ENCODE measurements at places on chromosomes 3 and 15. TPM values are rescaled to one million over a fixed set of nuclear protein-coding genes. Genes with fewer than 3 reads are reported as not detected.

The KBTBD12 gene
- not detected for polyA plus RNA-seq

The BFSP2 gene
- polyA plus RNA-seq = not detected

The UROC1 gene
- polyA plus RNA-seq = not detected

The PEX5L gene
- polyA plus RNA-seq = 0.03 TPM

The IGDCC3 gene
- 0.11 TPM for polyA plus RNA-seq

The CD86 gene
- polyA plus RNA-seq = not detected

The EPB42 gene
- not detected for polyA plus RNA-seq

Measured in GM23248 (cell line).